GM04503 (cell line): ENCODE measurements at places on chromosomes 16 and 17.
A peak's percentile ranks its signal among the peaks of the same experiment; 100 is the strongest.

DNA sequence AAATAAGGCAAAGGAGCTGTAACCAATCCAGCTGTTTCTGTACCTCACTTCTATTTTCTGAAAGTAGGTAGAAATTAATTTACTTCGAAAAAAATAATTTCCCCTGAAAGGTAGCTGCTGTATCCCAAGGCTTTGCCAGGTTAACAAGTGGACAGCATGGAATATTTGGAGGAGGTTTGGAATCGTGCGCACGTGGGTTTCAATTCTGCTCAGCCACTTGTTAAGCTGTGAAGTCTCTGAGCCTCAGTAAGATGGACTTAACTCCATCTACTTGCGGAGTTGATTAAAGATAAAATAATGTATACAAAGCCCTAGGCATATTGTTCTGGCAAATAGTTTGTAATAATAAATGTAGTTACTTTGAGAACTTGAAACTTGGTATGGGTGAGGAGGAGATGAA, 57.4 kb upstream of the LGALS9 start:
- DNase-seq = no peak

DNA sequence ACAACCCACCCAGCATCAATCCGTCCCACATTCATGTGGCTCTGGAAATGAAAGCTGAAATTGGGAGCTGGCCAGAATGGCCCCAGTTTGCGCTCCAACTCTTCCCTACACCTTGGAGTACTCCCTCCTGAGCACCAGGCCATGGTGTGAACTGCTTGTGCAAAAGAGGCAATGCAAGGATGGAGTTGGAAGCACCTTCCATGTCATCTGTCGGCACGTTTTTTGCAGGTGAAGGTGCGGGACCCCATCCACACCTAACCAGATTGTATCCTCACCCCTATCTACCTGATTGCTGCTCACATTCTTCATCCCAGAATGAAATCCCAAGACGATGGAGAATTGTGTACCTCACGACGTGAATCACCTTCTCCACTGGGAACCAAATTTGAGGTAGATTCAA, 136.6 kb upstream of the WSB1 start:
- DNase-seq = no peak

- peak; percentile 74 for DNase-seq
These were observed 168.3 kb downstream of the SEC14L1 start for GRCh38 chr17:77308861-77309726.

DNA sequence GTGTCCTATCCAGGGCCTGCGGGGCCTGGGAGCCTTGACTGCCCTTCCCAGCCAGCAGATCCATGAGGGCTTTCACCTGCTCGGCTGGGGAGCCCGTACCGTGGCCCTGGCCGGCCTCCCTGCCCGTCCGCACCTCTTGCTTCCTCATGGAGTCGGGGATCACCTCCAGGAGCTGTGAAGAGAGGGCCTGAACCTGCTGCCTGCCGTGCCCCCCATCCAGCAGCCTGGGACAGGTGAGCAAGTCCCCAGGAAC, 12.4 kb downstream of the NLRC3 start:
- DNase-seq = no peak

GRCh38 chr17:78962345-78962983, 17.3 kb downstream of the LGALS3BP start:
- no peak for DNase-seq

GRCh38 chr16:54647216-54647615, 283.4 kb upstream of the IRX5 start:
- DNase-seq = no peak

DNA sequence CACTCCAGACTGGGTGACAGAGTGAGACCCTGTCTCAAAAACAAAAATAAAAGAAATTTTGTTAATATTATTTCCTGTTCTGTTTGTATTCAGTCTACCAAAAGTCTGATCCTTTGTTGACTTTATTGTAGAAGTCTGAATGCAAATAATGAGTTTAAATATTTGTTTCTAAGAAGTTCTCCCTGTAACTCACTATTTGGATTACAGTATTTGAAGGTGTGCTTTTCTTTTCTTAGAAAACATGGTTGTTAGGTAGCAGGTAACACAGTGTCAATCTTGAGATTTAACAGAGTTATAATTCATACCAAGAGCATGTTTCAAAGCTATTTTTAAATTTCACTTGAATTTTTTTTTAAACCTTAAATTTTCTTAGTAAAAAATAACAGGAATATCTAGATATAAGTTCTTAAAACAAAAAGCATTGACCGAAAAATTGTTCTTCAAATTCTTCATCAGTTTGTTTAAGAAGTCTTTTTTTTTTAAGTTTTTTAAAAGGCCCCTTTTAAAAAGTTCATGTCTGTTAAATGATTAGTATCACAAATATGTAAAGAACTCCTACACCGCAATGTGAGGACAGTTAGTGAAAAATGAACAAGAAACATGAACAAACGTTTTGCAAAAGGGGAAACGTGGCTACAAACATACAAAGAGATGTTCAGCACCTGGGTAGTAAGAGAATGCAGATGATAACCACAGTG, 35.0 kb downstream of the GAN start:
- DNase-seq = no peak

GRCh38 chr17:44039829-44040635, 25.3 kb upstream of the TMEM101 start:
- DNase-seq = no peak

- DNase-seq = no peak
These were observed 5.3 kb upstream of the TMEM100 start for GRCh38 chr17:55727920-55728319.

- no peak for DNase-seq
These were observed 10.8 kb downstream of the NGFR start for GRCh38 chr17:49505854-49506253.

DNA sequence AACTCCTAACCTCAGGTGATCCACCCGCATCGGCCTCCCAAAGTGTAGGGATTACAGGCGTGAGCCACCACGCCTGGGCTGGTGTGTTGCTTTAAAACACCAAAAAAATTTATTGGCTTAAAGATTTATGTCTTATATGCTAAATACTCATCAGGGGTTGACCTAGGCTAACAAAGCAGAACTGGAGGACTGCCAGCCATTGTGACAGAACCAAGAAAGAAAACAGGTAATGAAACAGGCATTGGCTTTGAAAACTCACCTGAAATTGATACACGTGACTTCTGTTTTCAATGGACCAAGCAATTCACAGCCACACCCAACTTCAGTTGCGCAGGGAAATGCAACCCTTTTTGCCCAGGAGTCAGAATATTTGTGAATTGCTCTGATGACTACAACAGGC, 4.9 kb upstream of the PHAF1 start:
- no peak for DNase-seq

DNA sequence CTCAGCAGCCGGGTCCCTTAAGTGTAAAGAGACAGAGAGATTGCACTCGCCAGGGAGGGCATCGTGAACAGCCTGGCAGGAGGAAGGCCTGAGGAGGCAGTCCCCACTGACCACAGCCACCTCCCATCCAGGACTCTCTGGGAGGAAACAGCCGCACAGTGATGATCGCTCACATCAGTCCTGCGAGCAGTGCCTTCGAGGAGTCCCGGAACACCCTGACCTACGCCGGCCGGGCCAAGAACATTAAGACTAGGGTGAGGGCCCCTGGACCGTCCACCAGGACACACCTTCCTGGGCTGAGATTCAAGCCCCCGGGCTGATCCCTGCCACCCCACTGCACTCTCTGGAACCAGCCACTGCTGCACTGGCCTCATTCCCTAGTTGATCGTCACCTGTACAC, 14.0 kb downstream of the BTBD17 start:
- DNase-seq = no peak

DNA sequence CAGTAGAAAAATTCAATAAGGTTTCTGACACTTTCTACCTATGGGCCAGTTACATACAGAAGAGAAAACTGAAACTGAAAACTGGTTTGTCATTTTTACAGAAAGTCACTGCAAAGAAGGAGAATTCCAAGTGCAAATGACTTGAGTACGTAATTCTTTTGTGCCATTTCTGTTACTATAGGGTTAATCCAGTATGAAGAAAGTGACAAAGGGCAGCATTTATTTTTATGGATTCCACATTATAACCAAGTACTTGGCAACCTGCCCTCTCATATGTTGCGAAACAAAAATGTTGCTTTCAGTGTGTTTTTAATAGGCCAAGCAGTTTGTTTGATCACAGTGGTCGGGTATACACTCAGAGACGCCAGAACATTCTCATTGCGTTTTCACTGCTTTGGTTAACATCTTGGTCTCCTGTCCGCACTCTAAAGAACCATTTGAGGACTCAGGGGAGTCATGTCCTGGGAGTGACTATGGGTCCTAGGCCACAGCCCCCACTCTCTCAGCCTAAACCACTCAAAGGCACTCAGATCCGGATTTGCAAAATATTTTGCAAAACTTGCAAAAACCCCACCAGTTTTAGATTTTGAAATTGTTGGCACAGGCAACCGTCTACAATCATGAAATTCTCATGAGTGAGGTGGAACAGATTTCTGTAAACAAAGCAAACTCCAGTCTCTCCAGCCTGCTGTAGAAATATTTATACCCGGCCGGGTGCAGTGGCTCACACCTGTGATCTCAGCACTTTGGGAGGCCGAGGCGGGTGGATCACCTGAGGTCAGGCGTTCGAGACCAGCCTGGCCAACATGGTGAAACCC, 15.4 kb upstream of the HELZ start:
- DNase-seq = peak; percentile 65

DNA sequence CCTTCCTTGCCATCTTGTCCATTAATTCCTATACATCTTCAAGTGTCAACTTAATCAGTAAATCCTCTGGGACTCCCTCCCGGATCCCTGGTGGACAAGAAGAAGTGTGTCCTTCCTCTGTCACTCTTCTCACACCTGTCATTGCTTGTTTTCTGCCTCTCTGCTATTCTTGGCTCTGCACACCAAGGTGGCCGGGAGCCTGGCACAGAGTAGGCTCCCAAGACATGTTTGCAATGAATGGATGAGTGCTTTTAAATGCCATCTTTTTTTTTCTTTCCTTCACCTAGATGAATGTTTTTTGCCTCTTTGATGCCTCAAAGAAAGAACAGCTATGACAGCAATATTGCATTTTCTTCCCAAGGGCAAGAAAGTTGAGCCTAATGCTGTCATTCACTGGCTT, 58.0 kb upstream of the CLEC18A start:
- DNase-seq = no peak

GRCh38 chr17:43457362-43457692, 26.4 kb upstream of the DHX8 start:
- no peak for DNase-seq
